DND-41 (cell line): ENCODE measurements at places on chromosomes 2 and 18.

DNA sequence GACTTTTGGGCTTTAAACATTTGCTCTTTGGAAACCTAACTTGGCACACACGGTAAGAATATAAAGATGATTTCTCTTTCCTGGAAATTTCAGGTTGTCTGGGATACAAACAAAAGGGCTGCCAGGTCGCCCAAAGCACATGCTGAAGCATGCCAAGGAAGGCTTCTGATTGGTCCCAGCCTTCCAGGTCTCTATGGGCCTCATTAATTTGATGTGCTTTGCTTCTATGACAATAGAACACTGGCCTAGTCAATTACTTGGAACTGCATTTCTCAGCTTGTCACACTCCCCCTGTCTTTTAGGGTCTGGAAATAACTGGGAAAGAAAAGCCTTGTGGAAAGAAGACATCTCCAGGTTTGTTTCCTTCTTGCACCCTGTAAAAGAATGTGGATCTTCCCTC lies 228.9 kb downstream of the ADCYAP1 start:
- no peak for DNase-seq

DNA sequence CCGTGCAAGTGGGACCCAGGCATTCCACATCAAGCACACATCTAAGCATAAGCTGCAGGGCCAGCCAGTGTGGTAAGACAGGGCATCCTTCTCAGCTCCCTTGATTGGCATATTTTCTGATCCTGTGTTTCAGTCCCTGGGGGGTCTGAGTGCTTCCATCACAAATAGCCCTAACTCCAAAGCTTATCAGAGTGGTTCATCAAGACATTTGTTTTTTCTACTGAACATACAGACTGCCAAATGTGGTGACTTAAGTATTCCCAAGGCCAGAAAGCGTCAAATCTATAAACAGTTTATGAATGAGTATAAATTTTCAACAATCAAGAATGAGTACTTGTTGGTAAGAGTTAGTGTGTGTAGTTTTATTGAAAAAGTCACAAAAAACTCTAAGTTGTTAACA lies 18.8 kb downstream of the SPRED2 start:
- no peak for DNase-seq

DNA sequence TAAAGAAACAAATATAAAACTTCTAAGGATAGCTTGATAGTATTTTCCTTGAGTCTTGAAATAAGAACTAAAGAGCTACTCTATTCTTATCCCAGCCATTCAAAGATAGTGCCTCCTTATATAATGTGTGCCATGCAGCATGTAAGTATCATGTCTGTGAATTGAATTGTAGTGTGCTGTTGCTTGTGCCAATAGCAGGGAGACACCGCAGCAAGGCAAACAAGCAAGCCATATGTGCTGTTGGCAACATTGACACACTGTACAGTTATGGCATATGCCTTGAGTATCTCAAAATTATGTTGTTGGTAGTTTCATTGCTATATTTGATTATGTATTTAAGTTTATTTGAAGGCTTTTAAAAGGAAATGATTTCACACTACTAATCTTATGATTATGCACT lies 58.2 kb downstream of the ERBB4 start:
- DNase-seq, result no peak

GRCh38 chr2:229169751-229170150 lies 101.3 kb downstream of the PID1 start:
- DNase-seq, result no peak

DNA sequence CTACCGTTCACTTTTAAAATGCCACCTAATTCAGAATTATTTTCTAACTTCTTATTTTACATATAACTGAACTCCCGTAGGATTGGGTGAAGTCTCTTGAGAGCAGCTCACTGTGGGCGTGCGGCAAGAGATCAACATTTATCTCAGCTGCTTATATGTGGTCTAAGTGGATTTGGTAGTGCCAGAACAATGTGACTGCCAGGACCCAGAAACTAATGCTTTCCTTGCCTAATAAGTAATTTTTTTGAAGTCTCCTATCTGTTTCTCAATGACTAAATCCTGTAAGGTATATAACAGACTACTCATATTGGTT lies 11.2 kb upstream of the NFE2L2 start:
- no peak for DNase-seq

DNA sequence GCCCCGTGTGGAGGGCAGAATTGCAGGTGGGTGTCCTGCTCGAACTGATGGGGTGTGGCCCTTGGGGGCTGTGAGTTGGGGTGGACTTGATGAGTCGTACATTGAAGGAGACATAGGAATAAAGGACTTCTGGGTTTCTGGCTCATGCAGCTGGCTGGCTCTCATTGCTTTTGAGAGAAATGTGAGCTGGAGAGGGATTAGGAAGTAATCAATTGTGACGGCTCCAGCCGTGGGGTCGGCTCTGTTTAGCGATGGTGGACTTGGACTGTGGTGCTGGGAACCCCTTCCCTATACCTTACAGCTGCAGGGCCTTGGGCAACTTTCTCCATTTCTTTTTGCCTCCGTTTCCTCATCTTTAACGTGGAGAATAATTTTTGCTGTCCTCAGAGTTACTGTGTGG lies 9.2 kb downstream of the IMPA2 start:
- no peak for DNase-seq

- DNase-seq, result no peak
Measured at GRCh38 chr2:227509824-227510619, 38.1 kb downstream of the AGFG1 start.

- no peak for DNase-seq
Measured at GRCh38 chr2:54330926-54331835, 75.2 kb upstream of the TSPYL6 start.

DNA sequence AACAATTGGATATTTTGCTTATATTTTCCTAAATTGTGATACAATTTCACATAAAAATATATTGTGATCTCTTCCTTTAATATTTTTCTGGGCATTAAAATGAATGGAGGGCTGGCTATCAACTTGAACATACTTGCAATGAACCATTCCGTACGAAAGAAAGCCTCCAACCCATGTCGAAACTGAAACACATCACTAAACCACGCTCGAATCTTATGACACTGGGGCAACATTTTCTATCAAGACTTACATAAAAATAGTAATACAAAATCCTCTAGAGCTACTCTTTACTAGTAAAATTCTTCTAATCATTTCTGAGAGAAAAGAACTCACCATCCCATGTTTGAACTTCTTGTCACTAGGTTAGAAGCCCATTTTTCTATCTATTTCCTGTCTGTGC lies 132.8 kb upstream of the DOK6 start:
- DNase-seq, result no peak

- no peak for DNase-seq
Measured at GRCh38 chr2:178484245-178485041, 4.2 kb downstream of the PLEKHA3 start.

- no peak for DNase-seq
Measured at GRCh38 chr2:223815186-223815883, 22.0 kb downstream of the AP1S3 start.

GRCh38 chr2:227853204-227853629 lies 18.2 kb upstream of the DAW1 start:
- DNase-seq, result no peak

GRCh38 chr2:235698028-235698427 lies 204.2 kb downstream of the AGAP1 start:
- no peak for DNase-seq

- no peak for DNase-seq
Measured at GRCh38 chr2:147204102-147204501, 640.7 kb upstream of the ACVR2A start.

- no peak for DNase-seq
Measured at GRCh38 chr2:80002112-80002511, 302.4 kb downstream of the LRRTM1 start.
